ENCODE measurements at places on chromosomes 2 and 18.
A peak's percentile ranks its signal among the peaks of the same experiment; 100 is the strongest.

DNA sequence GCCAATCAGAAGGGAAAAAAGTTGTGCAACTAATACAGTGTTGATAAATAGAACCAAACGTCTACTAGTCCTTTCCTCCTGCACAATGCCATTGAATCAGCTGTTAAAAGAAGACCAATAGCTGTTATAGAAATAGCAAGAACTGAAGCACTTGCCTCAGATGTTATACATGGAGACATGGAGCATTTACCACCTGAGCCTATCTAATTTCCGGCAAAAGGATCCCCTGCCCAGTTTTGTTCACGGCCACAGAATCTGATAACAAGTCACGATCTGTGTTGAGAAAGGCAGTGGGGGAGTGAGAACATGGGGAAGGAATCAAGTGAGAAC, 285.4 kb downstream of the ZEB2 start:
- DNase-seq = no peak

DNA sequence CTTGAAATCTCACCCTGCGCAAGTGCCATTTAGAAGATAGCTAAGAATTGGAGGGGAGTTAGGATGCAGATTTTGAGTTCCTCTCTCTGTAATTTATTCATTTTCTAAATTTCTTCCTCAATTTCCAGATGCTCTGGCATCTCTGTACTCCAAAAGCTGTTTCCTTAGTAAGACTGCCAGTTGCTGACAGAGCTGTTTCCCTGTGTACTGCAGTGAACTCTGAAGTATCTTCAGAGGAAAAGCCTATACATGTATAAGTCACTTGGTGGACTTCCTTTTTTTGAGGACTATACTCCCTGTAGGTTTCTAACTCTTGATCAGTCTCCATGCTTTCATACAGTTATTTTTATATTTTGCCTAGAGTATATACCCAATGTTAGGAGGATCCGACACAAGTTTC, 1.5 kb upstream of the RESP18 start:
- no peak for DNase-seq

DNA sequence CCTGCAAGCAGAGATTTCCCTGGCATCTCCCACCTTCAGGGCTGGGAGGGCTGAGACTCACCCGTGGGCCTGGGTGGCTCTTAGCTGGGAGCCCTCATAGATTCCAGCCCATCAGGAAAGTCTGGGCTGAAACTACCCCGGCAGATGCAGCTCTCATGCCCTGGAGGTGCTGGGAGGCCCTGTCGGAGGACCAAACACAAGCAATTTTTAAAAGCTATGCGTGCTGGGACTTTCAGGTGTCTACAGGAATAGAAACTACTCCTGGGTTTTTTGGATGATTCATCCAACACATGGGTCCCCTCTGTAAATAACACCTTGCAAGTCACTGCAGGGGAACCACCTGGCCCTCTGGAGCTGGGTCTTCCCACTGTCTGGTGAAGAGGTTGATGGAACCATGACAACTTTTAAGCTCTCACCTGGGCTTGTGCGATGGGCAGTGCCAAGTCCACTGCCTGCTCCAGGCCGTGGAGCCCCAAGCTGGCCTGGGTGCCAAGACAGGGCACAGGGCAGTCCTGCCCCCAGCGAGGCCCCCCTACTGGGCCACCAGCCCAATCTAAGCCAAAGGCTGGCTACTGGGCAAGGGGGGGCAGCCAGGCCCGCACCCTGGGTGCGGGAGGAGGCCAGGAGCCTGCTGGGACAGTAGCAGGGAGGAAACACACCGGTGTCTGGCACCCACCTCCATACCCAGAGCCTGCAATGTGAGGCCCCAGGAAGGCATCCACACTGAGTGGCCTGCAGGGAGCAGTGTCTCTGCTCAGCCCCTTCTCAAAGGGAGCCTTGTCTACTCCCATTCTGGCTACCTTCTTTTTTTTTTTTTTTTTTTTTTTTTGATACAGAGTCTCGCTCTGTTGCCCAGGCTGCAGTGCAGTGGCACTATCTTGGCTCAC, 1.1 kb upstream of the GPR55 start:
- peak; percentile 18 for DNase-seq

GRCh38 chr2:105882341-105882740, 137.6 kb downstream of the NCK2 start:
- no peak for DNase-seq

DNA sequence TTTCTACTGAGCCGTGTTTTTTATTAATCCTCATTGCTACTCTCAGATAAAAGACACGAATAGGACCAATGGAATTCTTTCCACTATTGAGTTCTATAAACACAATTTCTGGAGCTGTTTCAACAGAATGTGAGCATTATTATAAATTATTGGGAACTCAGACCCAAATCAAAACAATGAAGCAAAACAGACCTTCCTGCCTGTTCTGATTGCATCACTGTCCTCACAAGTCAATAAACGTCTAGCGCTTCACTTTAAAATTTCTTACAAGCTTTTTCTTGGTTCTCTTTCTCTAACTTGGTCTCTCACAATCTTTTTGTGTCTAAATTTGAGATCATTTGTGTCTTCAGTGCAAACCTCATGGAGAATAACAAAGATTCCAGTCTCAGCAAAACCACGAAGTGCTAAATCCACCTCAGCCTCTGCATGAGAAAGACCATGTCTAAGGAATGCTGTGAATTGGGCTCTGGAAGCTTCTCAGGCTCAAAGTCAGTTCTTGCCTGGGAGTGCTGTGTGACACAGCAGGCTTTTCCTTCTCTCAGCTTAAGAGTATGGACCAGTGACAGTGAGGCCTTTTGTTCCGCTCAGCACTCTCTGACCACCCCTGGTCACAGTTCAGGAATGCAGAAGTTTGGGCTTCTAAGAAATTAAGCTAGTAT, 22.8 kb downstream of the ARHGAP28 start:
- DNase-seq = no peak

GRCh38 chr2:18156421-18156820, 278.0 kb downstream of the KCNS3 start:
- DNase-seq = no peak

- DNase-seq = no peak
Observed at GRCh38 chr18:78685250-78685979, 294.2 kb upstream of the SALL3 start.

All from activated CD4-positive, alpha-beta T cell treated with anti-CD3 and anti-CD28 coated beads, Interleukin-2, amount 50 U/mL, for 4 hours (primary cell).